T-helper 2 cell (primary cell): ENCODE measurements at places on chromosomes 6 and 20.

- no peak for DNase-seq
Measured at GRCh38 chr6:157333537-157333936, 10.2 kb upstream of the TMEM242 start.

DNA sequence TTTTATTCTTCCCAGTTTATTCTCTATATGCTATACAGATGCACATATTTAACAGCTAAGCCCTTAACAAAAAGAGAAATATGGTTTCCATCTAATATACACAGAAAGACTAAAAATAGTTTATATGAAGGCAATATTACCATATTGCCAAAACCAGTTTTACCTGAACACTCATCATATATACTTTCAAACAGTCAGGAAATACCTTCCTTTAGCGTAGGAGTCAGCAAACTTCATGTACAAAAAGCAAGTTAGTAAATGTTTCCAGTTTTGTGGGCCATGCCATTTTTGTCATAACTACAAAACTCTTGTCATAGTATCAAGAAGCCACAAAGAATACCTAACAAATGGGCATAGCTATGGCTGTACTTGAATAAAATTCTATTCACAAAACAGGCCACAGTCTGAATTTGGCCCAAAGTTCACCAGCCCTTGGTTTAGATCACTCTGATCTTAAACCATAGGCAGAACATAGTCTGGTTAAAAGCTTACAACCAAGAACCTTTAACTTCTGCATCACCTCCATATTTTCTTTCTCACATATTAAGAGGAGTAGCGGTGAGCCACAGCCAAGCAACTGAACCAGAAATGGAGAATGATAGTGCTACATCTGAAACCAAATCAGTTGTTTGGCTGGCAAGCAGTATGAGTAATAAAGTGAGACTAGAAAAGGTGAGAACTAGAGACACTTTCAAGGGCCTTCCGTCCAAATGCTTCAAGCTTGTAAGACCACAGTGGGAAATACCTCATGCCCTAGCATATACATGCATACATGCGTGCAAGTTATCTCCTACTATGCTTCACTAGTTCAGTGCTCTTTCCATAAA is 116.6 kb downstream of the PTPRK start:
- DNase-seq: no peak

- no peak for DNase-seq
Measured at GRCh38 chr6:120826253-120826652, 508.0 kb downstream of the TBC1D32 start.

- no peak for DNase-seq
Measured at GRCh38 chr6:51929934-51930574, 157.4 kb downstream of the PKHD1 start.

DNA sequence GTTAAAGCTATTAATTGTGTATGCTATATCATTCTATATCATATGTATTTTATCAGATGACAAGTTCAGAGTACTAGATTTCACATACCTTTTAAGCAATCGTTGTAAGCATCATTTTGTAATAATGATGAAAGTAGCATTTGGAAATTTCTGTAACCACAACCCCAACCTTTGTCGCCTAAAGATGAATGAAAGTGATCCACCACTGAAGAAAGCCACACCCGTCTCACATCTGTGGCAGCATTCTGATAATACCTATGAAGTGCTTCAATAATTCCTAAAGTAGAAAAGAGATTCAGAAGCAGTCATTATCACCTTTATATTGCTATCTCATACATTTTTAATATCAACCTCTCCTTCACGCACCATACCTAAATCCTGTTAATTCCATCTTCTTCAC is 16.6 kb downstream of the ZUP1 start:
- DNase-seq: no peak

DNA sequence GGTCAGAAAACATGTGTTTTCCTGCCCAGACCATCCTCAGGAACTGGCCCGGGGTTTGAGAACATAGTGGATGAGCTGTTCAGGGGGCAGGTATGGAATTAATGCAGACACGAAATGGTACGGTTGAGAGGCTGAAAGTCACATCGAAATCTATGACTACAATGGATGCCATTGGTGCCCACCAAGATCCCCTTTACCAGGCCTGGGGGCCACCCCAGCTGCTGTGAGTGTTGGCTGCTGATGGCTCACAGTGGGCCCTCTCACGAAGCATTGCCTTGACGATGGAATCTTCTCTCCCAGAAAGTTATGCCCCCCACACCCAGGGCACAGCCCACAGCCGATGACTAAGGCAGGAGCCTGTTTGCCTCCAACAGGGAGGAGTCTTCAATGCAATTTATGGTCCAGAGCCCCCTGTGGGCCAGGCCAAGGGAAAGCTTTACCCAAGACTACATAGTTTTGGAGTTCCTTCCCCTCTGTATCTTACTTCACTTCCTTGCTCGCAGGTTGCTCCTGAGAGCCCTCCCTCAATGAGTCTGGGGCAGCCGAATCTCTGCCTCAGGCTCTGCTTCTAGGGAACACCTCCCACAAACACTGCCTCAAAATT is 92.6 kb downstream of the BFSP1 start:
- no peak for DNase-seq

DNA sequence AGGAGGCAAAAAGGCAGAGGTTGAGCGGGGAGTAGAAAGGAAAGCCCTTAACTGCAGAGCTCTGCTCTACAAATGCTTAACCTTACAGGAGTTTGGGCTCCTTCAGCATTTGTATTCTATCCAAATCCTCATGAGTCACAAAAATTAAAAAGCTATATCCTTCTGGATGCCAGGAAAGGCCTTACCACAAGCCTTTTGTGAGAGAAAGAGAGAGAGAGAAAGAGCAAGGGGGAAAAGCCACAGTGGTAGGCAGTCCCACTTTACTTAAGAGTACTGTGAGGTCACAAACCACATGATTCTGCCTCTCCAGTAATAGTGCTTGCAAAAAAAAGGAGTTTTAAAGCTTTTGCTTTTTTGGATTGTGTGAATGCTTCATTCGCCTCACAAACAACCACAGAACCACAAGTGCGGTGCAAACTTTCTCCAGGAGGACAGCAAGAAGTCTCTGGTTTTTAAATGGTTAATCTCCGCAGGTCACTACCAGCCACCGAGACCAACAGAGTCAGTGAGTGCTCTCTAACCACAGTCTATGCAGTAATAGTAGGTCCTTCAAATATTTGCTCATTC is at the start of gene RUNX2:
Gene RUNX2, plus strand, starts transcription at position 375 of the 567 bp plus-strand sequence. CDS start 397 bp downstream, outside the sequence.
- DNase-seq: no peak

GRCh38 chr20:23413862-23414422 is 7.3 kb downstream of the NAPB start:
- no peak for DNase-seq

GRCh38 chr6:43222418-43223059 is 6.7 kb downstream of the DNPH1 start:
- DNase-seq: no peak

GRCh38 chr6:70494833-70495232 is 71.9 kb upstream of the SDHAF4 start:
- DNase-seq: no peak

DNA sequence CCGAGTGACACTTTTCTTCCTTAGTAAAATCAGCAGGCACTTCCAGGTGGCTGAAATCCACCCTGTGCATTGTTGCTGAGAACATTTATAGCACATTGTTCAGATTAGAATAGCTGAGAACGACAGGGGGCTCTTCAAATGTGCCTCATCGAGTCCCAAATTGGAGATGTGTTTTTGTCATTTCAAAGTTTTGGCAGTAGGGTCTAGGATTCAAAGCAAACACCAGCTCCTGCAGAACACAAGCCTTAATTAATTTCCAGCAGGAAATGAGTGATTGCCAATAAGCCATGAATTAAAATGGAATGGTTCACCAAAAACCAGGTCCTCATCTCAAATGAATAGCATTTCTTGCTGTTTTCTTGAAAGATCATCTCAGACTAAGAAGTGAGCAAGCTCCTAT is 171.6 kb downstream of the PLCB1 start:
- DNase-seq: no peak

DNA sequence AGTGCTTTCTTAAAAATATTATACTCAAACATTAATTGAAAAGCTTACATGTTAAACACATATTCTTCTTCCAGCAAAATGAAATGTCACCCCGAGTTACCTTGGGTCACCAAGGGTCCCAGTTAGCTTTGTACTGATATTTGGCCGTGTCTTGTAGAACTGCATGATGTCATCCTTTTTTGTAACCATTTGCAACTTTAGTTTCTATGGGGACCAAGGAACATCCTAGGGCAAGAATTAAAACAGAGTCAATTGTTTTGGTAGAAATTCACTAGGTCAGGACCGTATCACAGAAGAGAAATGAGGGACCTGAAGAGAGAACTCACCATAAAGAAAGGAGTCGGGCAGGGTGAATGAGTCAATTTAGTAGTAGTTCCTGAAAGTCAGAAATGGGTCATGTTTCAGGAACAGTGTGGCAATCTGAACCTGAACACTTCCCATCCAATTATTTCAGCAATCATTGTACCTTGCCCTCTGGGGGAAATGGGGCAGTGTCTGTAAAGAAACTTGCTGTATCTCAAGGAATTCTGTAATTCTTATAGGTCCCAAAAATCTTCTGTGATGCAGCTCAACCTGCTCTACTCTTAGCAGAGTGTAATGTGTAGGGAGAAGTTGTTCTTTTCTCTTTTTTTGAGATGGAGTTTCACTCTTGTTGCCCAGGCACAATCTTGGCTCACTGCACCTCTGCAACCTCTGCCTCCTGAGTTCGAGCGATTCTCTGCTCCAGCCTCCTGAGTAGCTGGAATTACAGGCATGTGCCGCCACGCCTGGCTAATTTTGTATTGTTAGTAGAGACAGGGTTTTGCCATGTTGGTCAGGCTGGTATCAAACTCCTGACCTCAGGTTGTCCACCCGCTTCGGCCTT is 5.3 kb upstream of the AKAP7 start:
- DNase-seq: no peak

DNA sequence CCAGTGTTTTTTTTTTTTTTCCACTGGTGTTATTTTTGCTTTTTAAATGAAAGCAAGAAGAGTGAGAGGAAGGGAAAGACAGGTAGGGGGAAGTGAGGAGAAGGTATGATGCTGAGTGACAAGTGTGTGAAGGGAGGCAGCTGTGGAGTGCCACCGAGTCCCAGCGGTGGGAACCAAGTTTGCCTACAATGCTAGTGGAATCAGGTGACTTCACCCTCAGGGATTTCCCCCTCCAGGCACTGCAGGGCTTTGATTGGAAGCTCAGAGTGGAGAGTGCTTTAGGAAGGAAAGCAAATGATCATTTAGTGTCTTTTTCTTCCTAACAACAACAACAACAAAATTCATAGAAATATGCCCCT is 120.5 kb upstream of the ENPP5 start:
- DNase-seq: no peak

- DNase-seq: no peak
Measured at GRCh38 chr20:39676857-39677391, 714.8 kb downstream of the DHX35 start.

- no peak for DNase-seq
Measured at GRCh38 chr6:78460711-78461110, 406.6 kb upstream of the IRAK1BP1 start.

DNA sequence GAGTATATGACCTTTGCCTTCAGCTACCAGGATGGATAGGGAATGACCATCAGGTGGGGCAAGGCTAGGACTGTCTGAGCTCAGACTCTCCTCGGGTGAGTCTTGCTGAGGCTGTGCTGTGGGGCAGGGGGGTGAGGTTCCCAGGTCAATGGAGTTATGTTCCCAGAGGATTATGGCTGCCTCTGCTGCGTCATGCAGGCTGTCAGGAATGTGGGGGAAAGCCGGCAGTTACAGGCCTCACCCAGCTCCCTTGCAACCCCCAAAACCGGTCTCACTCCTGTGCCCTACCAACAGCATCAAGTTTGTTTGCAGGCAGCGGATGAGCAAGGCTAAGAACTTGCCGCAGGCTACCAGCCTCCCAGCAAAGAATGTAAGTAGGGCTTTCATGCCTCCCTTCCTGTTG is 93.5 kb downstream of the ESR1 start:
- DNase-seq: no peak

- DNase-seq: no peak
Measured at GRCh38 chr6:169428532-169428931, 174.9 kb upstream of the THBS2 start.

- no peak for DNase-seq
Measured at GRCh38 chr6:166747644-166748595, 120.9 kb upstream of the RPS6KA2 start.

DNA sequence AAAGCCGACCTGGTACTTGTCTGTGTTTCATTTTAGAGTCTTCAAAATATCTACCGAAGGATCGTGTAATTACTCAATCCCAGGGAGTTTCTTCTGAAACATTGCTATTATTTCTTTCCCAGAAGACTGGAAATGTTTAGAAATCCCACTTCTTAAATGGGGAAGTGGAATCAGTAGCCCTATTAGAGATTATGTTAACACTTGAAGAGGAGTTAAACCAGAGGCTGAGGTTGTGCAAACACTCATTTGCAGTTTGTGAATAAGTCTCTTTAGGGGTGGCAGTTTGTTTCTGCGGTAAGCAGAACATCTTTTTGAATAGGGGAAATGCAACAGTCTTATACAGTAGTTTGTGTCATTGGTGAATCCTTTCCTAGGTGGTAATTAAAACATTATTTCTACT is 21.3 kb downstream of the DSP start:
- no peak for DNase-seq

- no peak for DNase-seq
Measured at GRCh38 chr6:9136141-9136822, 700.9 kb upstream of the SLC35B3 start.

DNA sequence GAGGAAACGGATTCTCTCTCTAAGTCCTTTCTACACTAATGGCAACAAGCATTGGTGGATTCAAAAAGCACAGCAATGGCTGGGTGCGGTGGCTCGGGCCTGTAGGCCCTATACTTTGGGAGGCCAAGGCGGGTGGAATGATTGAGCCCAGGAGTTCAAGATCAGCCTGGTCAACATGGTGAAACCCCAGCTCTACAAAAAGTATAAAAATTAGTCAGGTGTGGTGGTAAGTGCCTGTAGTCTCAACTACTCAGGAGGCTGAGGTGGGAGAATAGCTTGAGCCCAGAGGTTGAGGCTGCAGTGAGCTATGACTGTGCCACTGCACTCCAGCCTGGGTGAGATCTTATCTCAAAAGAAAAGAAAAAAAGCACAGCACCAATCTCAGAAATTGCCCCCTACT is 19.3 kb downstream of the PAQR8 start:
- no peak for DNase-seq

DNA sequence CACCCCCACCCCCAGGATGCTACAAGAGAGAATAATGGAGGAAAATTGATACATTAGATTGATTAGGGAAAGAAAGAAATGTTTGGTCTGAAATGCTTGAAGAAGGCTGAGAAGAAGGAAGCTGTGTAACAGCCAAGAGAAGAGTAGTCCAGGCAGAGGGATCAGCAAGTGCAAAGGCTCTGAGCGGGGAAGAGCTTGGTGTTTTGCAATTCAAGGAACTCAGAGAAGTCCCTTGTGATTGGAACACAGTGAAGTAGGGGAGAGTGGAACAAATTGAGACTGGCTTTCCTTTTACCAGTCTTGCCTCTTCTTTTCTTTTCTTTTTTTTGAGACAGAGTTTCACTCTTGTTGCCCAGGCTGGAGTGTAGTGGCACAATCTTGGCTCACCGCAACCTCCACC is 76.6 kb upstream of the CHD6 start:
- DNase-seq: no peak

GRCh38 chr6:44073612-44074438 is 53.4 kb downstream of the MRPL14 start:
- no peak for DNase-seq

- no peak for DNase-seq
Measured at GRCh38 chr20:61821735-61822134, 243.9 kb downstream of the TAF4 start.

- DNase-seq: no peak
Measured at GRCh38 chr6:136812174-136812573, 10.2 kb upstream of the PEX7 start.

- DNase-seq: no peak
Measured at GRCh38 chr6:56579155-56579851, 63.4 kb downstream of the DST start.
